Activated CD8-positive, alpha-beta memory T cell treated with anti-CD3 and anti-CD28 coated beads, Interleukin-2, amount 10 ng/mL, durations not matched to agents 7 days and 5 days (primary cell): ENCODE measurements at places on chromosomes 11 and 22. TPM values are rescaled to one million over a fixed set of nuclear protein-coding genes. Genes with fewer than 3 reads are reported as not detected.

ANKK1 gene
- total RNA-seq: not detected

WNT11 gene
- 2.0 TPM for total RNA-seq

CDC42BPG gene
- 0.50 TPM for total RNA-seq

CARD18 gene
- total RNA-seq: not detected
